CD4-positive, alpha-beta T cell treated with Interferon alpha-2 for 1 hour (primary cell): ENCODE measurements at places on chromosomes 2 and 18.
A peak's percentile ranks its signal among the peaks of the same experiment; 100 is the strongest.

DNA sequence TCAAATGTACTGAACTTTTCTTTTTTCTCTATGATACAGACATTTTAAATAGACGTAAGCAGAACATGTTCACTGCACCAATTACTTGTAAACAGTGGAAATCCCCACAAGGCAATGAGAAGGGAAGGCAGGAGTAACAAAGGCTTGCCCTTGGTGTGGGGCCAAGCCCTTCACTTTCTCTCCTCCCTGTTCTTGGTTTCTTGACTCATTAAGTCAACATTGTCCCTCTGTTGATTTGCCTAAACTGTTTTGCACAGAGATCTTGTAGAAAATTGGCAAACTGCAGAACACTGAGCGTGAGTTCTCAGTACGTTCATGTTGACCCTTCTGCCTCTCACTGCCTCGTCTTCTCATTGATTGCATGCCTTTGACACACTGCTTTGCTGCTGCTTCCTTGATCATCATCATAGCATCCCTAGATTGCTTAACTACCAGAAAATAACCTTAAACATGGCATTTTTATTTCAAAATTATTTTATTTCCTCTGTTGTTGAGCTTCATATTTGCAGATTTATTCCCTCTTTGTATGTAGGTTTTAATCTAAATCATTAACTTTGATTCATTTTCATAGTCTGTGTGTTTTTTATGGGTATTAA is 257.7 kb downstream of the PTGR3 start:
- DNase-seq = peak; percentile 39

DNA sequence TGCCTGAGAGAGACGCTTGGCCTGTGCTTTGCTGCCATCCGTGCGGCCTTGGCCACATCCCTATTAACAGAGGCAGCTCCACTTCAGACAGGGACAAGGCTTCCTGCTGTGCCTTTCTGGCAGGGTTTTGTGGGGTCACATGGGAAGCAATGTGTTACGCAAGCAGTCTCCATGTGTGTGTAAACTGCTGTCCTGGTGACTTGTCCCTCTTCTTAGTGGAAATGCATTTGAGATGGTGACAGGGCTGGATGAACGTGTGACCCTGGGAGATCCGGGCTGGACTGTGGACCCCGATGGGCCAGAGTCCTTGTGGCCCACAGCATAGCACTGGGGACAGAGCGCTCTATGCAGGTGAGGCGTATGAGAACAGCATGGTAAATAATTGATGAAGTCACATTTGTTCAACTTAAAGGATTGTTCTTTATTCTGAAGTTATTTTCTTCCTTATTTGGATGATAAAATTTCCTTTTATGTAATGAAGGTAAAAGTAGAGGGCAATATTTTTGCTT is 23.2 kb downstream of the ASB1 start:
- DNase-seq = no peak

- peak; percentile 1 for DNase-seq
These were observed 217.0 kb upstream of the DTNA start for GRCh38 chr18:34493099-34493544.

GRCh38 chr2:28047681-28048080 is 157.2 kb downstream of the BABAM2 start:
- no peak for DNase-seq

DNA sequence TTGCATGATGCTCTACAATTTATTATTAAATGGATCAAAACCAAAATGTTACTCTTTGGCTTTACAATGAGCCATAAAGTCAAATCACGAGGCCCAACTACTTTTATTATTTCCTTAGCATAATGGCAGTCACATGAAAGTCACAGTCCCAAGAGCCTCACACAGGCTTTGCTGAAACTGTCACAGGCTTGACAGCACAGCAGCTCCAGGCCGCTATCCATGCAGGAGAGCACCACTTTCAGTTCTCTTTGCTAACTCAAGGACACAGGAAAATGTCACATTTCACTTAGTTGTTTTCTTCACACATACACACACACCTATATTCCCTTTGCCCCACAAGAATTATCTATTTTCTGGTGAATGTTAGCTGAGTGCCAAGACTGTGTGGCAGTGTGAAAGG is 11.1 kb upstream of the MSGN1 start:
- no peak for DNase-seq

DNA sequence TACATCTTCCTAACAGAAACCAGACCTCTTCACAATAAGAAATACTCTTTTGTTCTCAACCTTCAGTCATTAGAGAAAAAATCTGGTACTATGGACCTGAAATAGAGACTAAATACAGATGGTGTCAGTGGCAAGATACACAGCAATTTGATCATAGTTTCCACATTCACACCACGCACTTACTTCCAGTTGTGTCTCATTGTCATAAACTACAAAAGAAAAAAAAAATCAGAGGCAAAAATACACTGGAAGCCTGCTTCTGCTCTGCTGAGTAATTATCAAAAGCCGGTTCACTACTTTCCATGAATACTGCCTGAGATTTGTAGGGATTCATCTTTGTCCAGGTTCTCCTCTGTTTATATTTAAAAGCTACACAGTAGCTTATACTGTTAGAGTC is 182.6 kb downstream of the PID1 start:
- DNase-seq = no peak

DNA sequence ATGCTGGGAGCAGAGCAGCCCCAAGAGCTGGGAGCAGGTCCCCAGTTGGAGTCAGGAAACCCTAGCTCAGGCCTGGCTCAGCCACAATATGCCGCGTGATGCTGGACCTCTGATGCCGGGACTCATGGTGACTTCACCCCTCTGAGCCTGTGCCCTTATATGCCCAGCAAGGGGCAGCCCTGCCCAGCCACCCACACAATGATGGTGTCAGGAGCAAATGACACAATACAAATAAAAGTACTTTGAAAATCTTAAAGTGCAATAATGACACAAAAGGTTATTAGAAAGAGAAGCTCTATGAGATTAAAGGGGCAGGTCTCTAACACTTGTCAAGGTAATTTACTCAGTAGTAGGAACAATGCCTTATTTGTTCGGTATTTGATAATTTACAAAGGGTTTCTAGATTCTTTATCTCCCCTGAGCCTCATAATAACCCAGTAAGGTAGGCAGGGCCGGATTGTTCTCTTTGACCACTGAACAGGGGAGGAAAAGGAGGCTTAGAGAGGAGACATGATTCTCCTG is 18.3 kb upstream of the KIF3C start:
- DNase-seq = no peak

DNA sequence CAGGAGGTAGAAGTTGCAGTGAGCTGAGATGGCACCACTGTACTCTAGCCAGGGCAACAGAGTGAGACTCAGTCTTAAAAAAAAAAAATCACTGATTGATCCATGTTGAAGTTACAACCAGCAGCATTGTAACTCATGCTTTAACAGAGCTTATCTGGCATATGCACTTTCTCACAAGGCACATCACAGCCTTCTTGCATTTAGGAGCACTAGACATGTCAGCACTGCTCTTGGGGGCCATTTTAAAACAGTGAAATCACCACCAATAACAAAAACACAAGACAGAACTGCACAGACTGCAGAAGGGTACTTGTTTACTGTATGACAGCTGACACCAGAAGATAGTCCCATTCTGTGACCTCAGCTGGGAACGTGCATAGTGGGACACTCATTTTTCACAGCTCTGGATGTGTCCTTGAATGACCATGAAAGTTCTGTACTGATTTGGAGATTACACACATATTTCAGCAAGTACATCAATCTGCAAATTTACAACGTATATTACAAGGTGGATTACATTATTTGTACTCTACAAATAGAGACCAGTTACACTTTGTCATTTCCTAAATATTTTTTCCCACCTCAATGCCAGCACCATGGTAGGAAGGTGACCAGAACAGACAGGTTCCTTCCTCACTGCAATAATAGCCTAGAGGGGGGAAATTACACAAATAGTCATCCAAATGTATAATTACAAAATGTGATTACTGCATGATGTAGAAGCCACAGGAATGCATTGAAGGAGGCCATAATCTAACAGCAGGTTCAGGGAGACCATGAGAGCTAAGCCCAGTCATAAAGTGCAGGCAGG is 35.1 kb downstream of the CCBE1 start:
- DNase-seq = no peak

DNA sequence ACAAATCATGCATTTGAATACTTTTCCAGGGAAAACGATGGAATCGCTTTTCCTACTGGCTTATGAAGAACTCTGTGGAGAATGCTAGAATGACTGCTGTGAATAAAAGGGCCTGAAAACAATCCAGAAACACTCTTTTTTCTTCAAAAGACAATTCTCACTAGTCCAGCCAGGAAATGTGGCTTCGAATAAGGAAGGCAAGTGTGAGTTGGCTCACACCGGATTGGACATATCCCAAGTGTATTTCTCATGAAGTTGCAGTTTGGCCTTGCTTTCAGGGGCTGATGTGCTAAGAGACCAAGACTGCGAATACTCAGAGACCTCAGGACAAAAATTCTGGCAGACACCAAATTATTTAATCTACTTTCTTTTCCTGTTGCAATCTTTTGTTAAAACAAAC is 54.1 kb downstream of the FIGN start:
- DNase-seq = no peak

DNA sequence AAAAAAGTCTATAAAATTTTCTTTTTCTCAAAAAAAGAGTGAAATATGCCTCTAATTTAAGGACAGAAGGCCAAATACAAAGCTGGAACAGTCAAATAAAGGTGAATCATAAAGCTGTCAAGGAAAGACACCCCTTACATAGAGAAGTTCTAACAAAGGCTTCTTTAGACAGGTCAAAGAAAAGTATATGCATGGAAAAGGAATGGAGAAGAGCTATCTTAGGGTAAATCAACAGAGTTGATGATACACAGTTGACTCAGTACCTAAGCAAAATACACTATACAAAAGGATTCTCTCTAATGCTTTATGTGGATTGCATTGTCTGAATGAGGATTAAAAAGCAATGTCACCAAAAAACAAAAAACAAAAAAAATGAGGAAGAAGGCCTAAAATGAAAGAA is 214.8 kb downstream of the TXNL1 start:
- DNase-seq = no peak

DNA sequence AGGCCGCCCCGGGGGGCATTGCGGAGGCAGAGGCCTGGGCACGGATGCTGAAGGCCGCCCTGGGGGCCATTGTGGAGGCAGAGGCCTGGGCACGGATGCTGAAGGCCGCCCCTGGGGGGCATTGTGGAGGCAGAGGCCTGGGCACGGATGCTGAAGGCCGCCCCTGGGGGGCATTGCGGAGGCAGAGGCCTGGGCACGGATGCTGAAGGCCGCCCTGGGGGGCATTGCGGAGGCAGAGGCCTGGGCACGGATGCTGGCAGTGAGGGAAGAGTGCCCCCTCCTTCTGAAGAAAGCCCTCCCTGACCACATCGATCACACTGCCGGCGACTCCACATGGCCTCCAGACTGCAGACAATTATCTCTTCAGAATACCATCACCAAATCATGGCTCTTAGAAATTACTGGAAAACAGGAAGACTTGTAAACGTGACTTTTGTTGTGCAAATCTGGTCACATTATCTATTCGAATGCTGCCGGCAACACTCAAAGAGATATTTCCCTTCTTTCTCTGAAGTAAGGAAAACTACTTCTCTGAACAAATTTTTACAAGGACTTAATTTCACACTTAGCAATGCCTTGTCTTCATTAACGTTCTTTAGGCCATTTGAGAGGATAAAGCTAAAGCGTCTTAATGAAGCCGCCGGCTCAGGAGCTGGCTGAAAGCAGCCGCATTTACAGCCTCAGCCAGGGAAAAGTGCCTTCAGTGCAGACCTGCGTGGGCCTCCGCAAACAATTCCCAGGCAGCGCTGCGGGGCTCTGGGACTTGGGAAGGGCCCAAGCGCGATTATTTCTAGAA is 18.1 kb upstream of the SNTG2 start:
- DNase-seq = no peak

DNA sequence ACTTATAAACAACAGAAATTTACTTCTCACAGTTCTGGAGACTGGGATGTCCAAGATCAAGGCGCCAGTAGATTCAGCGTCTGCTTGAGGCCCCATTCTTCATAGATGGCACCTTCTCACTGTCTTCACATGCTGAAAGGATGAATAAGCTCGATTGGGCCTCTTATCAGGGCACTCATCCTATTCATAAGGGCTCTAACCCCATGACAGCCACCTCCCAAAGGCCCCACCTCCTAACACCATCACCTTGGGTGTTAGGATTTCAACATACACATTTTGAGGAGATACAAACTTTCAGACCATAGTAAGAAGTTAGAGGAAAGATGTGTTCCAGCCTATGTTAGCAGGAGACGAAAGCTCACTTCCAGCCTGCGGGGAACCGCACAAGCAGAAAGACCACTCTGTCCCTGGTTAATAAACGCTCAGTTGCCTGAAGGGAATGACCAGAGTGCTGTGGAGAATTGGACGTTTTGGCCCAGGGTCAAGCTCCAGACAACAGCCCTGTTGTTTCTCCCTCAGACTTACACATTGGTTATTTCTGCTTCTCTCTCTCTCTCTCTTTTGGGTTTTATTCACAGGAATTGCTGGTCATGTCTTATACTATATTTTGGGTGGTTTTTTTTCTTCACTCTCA is 90.3 kb downstream of the MAPRE2 start:
- no peak for DNase-seq

DNA sequence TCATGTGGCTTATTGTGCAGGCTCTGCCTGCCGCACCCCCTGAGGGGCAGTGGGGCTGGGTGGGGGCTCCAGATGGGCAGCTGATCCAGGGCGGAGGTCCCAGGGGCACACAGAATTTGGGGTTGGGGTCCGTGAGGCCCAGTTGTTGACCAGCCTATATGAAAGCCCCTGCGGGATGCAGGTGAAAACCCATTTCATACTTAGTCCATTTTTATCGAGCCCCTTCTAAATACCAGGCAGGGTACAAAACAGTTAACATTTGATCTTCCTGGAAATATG is 30.6 kb downstream of the MYO7B start:
- DNase-seq = no peak

GRCh38 chr2:85972355-85972754 is 83.6 kb upstream of the ST3GAL5 start:
- no peak for DNase-seq

DNA sequence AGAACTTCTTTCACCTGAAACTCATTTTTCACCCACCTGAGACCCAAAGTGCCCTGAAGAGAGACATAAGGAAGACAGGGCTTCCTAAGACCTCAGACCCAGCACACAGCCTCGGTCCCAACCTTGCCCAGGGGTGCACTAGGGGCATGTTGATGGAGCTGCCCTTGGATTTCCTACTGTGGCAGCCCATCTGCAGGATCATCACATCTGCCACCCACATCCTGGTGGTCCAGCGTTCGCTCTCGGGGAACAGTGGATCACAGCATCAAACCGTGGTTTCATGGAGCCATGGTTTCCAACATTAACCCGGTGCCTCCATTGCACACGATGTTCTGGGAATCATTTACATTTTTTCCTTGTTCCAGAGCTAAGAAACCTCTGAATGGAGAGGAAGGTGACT is 186.4 kb downstream of the TFCP2L1 start:
- no peak for DNase-seq

GRCh38 chr2:32718752-32719151 is 90.9 kb downstream of the TTC27 start:
- DNase-seq = no peak

GRCh38 chr18:44590956-44591670 is 89.6 kb upstream of the SETBP1 start:
- no peak for DNase-seq

- no peak for DNase-seq
These were observed 26.2 kb upstream of the INSIG2 start for GRCh38 chr2:118062048-118062447.
